ENCODE measurements at places on chromosomes 6 and 20.

GRCh38 chr6:105799056-105799455, 287.1 kb upstream of the PRDM1 start:
- no peak for DNase-seq

- no peak for DNase-seq
Observed at GRCh38 chr6:53048431-53049195, 16.6 kb upstream of the FBXO9 start.

DNA sequence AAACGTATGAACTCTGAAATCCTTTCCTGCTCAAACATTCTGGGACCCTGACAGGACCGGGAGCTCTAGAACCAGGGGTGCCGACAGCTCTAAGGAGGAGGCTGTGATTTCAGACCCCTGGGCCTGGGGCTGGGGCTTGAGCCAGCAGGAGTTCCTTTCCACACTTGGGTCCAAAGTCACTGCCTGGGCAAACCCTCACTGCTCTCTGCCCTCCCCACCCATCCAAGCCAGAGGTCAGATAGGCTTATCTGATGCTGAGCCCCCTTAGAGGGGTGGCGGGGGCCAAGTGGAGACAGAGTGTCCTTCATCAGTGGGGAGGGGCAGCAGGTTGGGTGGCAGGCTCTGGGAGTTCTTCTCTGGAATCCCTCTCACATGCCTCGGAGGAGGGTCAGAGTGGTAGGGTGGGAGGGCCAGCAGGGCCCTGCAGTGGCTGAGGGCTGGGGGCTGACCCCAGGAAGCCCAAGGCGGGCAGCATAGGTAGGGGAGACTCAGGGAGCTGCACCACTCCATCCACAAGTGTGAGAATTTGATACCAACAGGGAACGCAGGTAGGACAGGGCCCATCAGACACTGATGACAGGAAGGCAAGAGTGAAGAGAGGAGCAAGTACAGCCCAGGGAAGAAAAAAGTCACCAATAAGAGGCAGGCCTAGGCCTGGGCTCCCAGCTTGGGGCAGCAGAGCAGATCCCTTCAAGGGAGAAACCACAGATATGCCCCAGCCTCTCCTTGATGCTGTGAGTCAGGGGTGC, 121.0 kb downstream of the MRPL14 start:
- DNase-seq, result no peak

- DNase-seq, result no peak
Observed at GRCh38 chr6:68240726-68241125, 394.4 kb upstream of the ADGRB3 start.

- DNase-seq, result no peak
Observed at GRCh38 chr6:10237298-10238038, 177.4 kb downstream of the TFAP2A start.

DNA sequence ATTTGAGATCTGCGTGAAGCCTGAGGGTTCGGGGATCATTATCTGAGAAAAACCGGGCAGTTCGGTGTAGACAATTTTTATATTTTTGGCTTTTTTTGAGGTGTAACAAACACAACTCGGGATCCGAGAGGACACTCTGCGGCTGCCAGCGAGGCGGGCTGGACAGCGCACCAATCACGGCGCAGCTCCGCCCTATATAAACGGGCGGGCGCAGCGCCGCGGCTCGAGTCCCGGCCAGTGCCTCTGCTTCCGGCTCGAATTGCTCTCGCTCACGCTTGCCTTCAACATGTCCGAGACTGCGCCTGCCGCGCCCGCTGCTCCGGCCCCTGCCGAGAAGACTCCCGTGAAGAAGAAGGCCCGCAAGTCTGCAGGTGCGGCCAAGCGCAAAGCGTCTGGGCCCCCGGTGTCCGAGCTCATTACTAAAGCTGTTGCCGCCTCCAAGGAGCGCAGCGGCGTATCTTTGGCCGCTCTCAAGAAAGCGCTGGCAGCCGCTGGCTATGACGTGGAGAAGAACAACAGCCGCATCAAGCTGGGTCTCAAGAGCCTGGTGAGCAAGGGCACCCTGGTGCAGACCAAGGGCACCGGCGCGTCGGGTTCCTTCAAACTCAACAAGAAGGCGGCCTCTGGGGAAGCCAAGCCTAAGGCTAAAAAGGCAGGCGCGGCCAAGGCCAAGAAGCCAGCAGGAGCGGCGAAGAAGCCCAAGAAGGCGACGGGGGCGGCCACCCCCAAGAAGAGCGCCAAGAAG, 69.0 kb downstream of the HFE start:
- DNase-seq, result peak; percentile 59

- DNase-seq, result no peak
Observed at GRCh38 chr6:6729971-6730370, 141.5 kb downstream of the LY86 start.

- DNase-seq, result no peak
Observed at GRCh38 chr20:1566701-1567100, 9.2 kb upstream of the SIRPD start.

DNA sequence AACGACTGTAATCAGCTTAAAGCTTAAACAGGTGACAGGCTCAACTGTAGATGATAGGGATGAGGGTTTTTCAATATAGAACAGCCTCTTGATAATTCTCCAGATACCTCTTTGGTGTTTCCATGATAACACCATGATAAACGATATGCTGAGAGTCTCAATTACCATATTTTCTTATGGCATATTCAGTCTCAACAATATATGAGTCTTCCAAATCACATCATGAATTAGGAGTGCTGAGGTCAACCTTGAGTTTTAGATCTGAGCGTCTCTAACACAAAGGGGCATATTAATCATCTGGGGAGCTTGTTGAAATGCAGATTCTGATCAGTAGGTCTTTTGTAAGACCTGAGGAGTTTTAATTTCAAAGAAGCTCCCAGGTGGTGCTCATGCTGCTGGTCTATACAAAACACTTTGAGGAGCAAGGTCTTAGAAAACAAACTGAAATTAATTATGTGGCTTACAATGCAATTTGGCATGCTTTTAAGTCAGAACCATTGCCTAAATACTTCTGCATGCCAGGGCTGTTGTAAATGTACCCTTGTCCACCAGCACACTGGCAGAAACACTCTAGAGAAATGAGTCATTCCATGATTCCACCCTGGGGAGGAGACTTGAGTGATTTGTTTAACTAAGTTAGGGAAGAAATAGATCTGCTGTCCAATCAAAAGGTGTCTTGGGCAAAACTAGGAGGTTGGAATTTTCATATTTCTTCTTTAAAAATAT, 49.6 kb downstream of the PTCHD4 start:
- no peak for DNase-seq

DNA sequence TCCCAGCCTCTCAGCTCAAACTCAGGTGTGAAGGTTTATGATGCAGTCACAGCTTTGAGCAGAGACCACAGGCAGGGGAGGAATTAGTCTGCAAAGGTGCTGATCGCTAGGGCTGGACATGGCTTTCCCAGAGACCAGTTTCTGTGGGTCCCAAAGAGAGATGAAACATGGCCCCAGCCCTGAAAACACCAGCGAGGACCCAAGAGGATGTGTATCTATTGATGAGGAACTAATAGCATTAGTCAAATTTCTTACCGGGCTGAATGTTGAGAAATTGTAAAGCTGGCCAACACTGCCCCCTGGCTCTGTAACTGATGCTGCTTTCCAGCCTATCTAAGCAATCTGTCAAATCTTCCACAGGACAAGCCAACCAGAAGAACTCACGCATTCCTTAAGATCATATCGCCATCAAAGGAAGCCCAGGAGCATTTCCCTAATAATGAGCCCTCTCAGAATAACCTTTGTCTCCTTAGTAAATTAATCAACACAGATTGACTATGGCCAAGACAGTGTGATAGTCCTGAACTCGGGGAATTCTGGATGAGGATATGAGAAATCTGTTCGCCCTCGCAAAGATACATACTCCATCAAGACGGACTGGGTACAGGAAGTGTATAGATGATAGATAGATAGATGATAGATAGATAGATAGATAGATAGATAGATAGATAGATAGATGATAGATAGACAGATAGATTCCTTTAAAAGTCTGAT, 7.8 kb upstream of the ACSS1 start:
- peak; percentile 39 for DNase-seq

DNA sequence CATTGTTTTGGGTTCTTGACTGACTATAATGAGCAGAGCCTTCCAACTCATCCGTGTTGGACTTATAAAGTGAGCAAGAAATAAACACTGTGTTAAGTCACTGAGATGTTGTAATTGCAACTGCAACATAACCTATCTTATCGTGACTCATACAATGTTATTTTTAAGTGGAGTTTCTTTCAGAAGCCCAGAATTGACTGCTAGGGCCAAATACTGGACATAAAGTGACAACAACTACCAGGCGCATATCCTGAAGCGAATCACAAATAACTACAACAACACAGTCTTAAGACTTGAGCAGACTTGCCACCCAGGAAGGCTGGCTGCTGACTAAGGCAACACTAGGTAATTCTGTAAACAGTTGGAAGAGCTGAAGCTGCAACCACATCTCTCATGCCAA, 326.6 kb downstream of the COL12A1 start:
- DNase-seq, result no peak
